ENCODE measurements at places on chromosomes 1 and 21.

- DNase-seq = no peak
Measured at GRCh38 chr1:246795906-246796694, 71.9 kb downstream of the SCCPDH start.

DNA sequence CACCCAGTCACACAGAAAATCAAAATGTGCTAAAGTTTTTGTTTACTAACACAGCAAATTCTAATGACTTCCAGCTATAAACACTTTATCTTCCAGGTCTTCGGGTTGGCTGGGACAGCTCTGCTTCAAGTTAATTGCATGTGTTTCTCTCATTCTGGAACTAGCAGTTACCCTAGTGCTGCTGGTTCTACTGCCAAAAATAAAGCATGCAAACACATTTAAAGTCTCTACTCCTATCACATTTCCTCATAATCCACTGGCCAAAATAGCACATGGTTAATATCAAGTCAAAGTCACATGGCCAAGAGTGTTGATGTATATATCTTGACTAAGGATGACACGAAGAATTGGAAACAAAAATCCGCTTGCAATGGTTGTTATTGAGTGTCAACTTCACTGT, 973.1 kb upstream of the ADGRL2 start:
- no peak for DNase-seq

DNA sequence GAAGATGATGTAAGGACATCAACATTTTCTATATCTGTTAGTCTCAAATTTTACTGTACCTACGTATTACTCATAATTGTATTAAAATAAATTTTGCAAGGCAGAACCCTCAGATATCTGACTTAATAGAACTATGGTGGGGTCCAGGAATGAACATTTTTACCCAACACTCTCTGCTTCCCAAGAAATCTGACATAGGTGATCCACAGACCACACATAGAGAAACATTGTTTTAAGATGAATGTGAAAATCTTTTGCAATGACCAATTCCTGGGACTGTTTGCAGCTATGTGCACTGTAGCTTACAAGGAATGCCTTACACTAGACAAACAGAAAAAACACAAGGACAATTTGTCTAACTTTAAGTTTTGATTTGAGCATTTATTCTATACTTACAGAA, 645.6 kb upstream of the ADGRL2 start:
- DNase-seq = no peak

- no peak for DNase-seq
Measured at GRCh38 chr1:1921459-1921862, 2.4 kb upstream of the TMEM52 start.

GRCh38 chr1:36705629-36706028, 222.9 kb upstream of the CSF3R start:
- DNase-seq = no peak

- DNase-seq = no peak
Measured at GRCh38 chr1:16209847-16210407, 2.5 kb downstream of the ARHGEF19 start.

DNA sequence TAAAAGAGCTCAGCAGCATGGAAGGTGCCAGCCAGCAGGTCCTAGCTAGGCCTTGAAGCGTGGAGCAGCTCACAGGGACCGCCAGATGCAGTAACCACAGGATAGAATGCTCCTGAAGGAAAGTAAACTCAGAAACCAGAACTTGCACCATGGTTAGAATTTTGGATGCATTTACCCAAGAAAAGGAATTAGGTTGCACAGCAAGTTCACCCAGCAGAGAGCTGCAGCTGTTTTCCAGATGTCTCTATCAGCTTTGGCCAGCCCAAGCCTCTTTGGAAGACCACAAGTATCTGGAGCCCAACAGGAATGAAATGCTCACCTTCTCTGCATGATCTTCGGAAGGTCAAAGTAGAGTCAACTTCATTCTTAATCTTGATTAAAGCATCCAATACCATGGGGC, 21.0 kb upstream of the ATP13A2 start:
- DNase-seq = no peak

- no peak for DNase-seq
Measured at GRCh38 chr21:32279377-32279680, 480 bp upstream of the MIS18A start.

GRCh38 chr1:113811156-113811887, 954 bp downstream of the RSBN1 start:
- DNase-seq = no peak

GRCh38 chr1:234271243-234271606, 102.0 kb upstream of the COA6 start:
- no peak for DNase-seq

- DNase-seq = no peak
Measured at GRCh38 chr1:162210196-162210595, 140.7 kb downstream of the NOS1AP start.

DNA sequence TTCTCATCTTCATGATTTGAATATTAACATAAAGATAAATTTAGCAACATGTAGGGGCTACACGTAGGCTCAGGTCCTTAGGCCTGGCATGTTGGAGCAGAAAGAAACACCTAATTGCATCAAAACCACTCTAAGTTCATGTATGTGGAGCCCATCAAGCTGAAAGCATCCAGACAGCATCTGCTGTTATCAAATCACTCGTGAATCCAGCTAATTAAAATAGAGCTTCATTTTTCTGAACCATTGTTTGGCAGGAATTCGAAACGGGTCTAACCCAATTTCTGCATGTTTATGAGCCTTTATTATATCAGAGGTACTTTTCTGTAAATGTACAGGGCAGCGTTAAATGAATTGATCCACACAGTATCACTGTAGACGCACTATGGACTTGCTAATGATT, 45.7 kb downstream of the PEX14 start:
- DNase-seq = no peak

GRCh38 chr1:237084341-237085077, 42.5 kb downstream of the RYR2 start:
- DNase-seq = no peak

GRCh38 chr1:234241941-234242490, 131.2 kb upstream of the COA6 start:
- DNase-seq = no peak

DNA sequence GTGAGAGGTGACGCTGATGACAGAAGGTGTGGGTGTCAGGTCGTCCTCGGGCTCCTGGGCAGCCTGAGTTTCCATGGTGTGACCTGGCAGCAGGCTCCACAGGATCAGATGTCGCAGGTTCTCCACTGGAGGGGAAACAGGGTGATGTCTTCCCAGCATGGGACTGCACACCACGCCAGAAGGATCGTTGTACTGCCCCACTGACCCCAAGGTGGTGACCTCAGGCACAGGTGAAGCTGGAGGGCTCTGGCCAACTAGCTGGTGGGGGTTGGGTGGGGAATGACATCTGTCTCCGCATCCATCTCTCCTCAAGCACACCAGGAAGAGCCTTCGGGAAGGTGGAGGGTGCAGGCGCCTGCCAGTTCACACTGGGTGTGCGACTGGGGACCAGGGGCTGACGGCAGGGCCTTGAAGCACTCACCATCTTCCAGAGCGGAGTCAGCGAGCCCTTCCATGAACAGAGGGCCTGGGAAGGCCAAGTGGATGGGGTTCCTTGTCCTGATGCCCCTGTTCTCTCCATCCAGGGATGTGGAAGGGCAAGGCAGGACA, 19.4 kb downstream of the LRRC71 start:
- DNase-seq = no peak

GRCh38 chr21:45029298-45029947, 45.0 kb upstream of the ADARB1 start:
- no peak for DNase-seq

- no peak for DNase-seq
Measured at GRCh38 chr1:44747878-44748277, 8.2 kb downstream of the KIF2C start.

DNA sequence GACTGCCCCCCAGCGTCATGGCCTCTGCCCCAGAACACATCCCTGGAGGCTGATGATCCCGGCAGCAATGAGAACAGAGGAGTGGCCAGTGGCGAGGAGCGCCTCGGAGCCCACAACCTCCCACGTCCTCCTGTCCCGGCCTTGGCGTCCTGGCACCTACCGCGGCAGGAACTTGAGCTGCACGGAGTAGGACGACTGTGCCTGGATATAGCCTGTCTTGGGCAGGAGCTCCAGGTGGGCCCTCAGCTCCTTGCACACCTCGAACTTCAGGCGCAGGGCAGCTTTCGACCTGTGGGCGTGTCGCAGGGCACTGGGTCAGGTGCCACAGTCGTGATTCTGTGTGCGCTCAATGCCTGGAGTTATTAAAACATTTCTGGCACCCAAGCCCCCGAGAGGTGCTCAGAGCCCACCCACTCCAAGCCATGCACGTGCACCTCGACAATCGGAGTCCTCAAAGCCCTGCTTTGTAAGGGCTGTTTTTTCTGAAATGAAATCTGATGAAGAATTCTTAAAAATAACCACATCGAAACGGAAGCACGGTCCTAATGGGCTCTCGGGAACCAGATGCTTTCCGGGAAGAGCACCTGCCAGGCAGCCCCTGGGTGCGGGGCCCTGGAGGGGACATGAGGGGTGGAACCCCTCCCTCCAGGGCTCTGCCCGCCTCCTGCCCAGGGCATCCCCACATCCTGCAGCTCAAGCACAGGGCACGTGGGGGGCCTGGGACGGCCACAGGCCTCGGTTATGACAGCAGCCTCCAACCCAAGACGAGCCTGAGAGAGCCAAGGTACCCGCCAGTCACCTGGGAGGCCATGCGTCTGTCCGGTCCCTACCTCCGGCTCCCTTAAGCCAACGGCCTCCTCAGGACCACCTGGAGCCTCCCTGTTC, 23.0 kb upstream of the TMEM52 start:
- DNase-seq = no peak

- DNase-seq = no peak
Measured at GRCh38 chr1:204758601-204759000, 73.1 kb upstream of the LRRN2 start.

DNA sequence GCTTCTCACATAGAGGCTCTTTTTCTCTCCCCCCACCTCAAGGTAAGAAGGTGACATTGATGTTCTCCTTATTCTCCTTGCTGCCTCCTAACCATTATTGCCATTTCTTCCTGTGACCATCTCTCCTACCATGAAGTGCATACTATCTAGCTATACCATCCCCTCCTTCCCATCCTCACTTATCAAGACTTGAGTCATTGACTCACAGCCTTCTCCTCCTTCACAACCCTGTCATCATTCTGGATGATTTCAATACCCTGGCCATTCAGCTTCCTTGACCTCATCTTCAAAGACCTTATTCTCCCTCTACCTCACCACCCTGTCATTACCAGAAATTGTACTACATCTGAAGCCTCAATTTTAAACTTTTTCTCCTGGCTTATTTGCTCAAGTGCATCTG, 10.9 kb upstream of the HIPK1 start:
- no peak for DNase-seq

GRCh38 chr1:51818487-51818886, 60.0 kb downstream of the NRDC start:
- DNase-seq = no peak

- peak; percentile 16 for DNase-seq
Measured at GRCh38 chr1:37561133-37562132, 4.7 kb downstream of the DNALI1 start.

DNA sequence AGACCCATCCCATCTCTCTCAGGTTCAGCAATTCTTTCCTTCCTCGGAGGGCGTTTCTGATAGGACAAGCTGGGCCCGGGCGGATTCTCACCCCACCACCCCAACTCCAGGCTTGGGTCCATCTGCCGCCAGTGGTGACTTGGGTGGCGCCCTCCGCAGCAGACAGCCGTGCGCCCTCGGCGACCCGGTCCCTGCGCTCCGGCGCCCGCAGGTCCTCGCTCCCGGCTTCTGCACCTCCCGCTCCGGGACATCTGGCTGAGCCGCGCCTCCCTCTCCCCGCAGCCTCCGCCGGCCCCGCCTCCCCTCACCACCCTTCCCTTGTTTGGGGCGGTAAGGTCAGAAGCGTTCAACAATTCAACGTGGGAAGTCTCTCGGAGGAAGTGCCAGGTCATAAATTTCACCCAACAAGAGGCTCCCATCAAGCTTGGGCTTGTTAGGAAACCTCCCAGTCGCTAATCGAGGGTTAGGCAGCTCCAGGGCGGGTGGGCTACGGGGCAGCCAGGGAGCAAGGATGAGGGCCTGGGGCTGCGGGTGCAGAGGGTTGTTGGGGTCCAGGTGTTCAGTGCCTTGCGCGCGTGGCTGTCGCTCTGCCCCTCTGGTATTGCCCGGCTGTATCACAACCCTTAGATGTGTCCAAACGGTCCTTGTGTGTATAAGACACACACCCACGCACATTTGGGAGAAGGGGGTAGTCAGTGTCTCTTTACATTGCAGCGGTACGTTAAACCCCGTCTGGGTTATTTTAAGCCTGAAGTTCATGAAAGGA, 39.8 kb downstream of the OLIG1 start:
- no peak for DNase-seq

- no peak for DNase-seq
Measured at GRCh38 chr1:8450312-8450711, 132.4 kb downstream of the SLC45A1 start.

DNA sequence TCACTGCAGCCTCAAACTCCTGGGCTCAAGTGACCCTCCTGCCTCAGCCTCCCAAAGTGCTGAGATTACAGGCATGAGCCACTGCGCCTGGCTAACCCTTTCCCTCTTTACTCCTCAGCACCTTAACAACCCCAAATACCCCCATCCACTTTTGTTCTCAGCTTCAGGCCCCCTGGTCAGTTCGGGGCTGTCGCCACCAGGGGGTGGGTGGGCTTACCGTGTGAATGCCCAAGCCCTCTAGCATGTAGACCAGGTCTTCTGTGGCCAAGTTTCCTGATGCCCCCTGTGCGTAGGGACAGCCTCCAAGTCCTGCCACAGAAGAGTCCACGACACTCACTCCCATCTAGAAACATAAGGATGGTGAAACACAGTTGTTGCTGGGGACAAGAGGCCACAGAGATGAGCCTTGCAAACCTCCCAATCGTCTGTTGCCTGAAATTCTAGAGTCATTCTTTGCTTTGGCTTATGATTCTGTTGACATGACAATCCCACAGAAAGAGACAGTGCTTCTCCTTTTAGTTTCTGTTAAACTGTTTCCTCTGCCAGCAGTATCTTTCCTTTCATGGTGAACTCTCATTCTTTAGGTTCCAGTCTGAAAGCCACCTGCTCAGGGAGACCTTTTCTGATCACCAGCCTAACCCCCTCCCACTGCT, 3.8 kb upstream of the GALE start:
- DNase-seq = no peak

GRCh38 chr1:30332116-30333094, 391.0 kb downstream of the MATN1 start:
- no peak for DNase-seq

- no peak for DNase-seq
Measured at GRCh38 chr1:54297596-54298283, 97.8 kb downstream of the MRPL37 start.

DNA sequence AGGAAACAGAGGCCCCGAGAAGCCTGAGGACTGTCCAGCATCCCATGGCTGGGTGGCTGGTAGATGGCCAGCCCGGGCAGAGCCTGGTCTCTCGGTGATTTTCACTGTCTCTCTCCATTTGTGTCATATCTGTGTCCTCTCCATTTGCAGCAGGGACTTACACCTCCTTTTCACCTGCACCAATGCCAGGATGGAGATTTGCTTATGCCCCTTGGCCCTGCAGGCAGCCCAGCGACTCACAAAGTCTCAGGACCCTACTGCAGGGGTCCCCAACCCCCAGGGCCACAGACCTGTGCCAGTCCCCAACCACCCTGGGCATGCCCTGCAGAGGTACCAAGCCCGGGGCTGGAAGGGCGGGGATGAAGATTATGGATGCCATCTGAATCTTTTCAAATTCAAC, 201.6 kb downstream of the RHOU start:
- no peak for DNase-seq

GRCh38 chr1:112061056-112061455, 71.6 kb upstream of the KCND3 start:
- DNase-seq = no peak

Measured in stimulated activated CD8-positive, alpha-beta memory T cell treated with anti-CD3 and anti-CD28 coated beads, Interleukin-2, amount 100 ng/mL, for 48 hours (primary cell).